Activated CD8-positive, alpha-beta memory T cell treated with anti-CD3 and anti-CD28 coated beads for 4 hours (primary cell): ENCODE measurements at places on chromosomes 6 and 20.

GRCh38 chr20:63049561-63050221 is 42.9 kb upstream of the BHLHE23 start:
- DNase-seq: no peak

- DNase-seq: no peak
Measured at GRCh38 chr20:51972056-51972455, 169.7 kb upstream of the SALL4 start.

GRCh38 chr6:161891542-161891941 is 617.7 kb upstream of the AGPAT4 start:
- no peak for DNase-seq

GRCh38 chr6:109441069-109441816 is 719 bp downstream of the SMPD2 start:
- no peak for DNase-seq

- DNase-seq: no peak
Measured at GRCh38 chr6:130365166-130366106, at the start of gene TMEM200A. TMEM200A (plus strand) TSS chr6:130366017; CDS start chr6:130440423, 74,406 bp downstream.

GRCh38 chr6:119890470-119890869 is 540.9 kb upstream of the MAN1A1 start:
- DNase-seq: no peak

DNA sequence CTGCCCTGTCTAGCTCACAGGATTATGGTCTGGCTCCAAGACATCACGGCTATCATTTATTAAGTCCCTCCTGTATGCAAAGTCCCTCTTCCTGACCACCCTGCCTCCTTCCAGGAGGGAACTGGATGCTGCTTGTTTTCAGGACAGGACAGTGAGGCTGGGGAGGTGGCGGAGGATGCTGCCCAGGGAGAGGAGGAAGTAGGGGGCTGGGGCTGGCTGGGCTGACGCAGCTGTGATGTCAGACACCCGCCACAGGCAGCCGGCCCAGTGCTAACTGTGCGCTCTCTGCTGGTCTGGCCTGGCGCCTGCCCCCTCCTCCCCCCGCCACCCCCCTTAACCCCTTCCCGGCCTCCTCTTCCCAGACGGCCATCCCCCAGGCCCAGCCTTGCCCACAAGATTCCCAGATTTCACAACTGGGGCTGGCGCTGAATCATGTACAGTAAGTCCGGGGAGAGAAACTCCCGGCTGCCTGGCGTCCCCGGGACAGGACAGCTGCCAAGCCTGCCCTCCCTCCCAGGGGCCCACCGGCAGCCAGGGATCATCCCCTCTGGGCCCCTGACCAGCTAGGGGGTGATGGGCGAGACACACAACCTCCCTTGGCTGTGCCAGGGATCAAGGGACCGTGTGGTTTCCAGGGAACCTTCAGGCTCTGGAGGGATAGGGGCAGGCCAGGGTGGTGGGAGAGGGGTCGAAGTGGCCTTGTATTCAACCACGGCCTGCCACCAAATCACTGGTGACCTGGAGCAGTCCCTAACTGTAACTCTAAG is 118.1 kb downstream of the CEBPB start:
- DNase-seq: no peak

DNA sequence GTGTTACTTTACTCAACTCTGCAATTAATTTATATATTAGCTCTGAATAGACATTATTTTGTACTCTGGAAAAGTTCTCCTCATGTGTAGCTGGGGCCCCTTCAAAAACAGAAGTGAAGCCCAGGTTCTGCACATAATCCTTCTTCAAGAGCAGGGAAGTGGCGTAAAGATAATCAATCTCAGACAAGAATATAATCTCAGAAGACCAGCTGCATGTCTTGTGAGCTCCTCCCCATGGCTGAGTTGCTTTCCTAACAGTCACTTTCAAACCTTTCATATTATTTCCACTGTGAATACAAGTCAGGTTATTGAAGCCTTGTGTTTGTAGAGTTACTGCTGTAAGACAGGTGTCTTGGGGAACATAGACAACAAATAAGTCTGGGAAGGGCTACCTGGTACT is 691.9 kb downstream of the RFPL4B start:
- no peak for DNase-seq

DNA sequence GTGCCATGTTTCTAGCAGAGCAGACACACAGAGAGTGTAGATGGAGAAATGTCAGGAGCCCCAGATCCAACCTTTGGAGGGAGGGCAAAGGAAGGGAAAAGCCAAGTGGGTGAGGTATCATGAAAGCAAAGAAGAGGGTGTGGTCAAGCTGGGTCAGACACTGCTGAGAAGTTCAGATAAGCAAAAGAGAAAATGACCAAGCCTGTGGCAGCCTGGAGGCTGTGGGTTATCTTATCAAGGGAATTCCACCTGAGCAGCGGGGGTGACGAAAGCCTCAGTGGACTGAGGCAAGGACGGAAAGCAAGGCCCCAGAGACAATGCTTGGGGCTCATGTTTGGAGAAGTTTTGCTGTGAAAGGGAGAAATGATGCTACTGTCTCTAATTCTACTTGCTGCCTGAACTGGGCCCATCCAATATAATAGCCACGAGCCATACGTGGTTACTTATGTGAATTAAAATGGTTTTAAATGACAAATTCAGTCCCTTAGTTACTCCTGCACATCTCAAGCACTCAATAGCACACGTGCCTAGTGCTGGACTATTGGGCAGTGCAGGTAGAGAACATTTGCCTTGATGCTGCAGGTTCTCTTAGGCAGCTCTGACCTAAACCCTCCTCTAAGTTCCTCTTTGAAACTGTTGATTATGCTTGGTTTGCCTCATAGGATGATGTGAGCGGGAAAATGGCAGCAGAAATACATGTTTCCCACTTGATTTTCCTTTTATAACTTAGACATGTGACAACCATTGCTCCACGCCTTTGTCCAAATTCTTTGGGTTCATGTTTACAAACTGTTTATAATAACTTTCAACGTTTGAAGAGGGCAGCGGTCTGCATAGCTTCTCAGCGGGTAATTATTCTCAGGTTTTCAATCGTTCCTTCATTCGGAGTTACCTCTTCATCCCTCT is 63.7 kb downstream of the SLC22A23 start:
- no peak for DNase-seq

GRCh38 chr6:80541181-80541580 is 434.7 kb downstream of the BCKDHB start:
- DNase-seq: no peak

DNA sequence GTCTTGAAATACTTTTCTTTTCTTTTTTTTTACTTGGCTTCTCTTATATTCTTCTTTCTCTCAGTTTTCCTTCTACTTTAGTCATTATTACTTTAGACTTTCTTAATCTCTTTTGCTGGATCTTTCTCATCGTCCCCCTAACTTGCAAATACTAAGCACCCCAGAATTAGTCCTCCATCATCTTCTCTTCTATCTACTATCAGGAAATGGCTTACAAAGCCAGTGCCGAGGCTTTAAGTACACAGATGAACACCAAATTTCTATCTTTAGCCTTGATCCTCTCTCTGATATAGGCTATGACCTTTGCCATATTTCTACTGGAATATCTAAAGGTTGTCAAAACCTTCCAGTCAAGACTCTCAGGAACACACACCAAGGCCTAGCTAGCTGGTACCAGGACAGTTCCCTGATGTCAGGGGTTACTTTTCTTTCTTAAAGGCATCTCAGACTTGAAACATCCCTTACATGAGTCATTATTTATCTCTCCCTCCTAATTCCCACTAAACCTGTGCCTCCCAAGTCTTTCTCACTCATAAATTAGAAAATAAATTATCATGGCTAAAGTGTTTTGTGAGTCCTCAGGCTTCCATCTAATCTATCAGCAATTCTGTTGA is 278.6 kb upstream of the TCF21 start:
- no peak for DNase-seq

DNA sequence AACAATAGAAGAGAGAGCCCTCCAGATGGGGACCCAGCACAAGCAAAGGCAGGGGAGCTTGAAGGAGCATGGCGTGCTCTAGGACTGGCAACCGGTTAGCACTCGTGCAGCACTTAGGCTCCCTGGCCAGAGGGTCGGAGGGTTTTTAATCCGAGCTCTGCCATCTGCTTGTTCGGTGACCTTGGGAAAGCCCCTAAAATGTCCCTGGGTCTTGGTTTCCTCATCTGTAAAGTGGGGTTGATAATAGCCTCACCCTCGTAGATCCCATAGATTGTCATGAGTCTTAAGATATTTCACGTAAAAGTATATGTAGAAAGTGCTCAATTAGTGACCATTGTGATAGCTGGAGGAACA is 16.6 kb upstream of the HCK start:
- no peak for DNase-seq
